ENCODE measurements at places on chromosomes 11 and 22.

- no peak for DNase-seq
These were observed 12.1 kb downstream of the CECR2 start for GRCh38 chr22:17381192-17381913.

GRCh38 chr11:87144252-87144651, 106.5 kb downstream of the TMEM135 start:
- DNase-seq = no peak

DNA sequence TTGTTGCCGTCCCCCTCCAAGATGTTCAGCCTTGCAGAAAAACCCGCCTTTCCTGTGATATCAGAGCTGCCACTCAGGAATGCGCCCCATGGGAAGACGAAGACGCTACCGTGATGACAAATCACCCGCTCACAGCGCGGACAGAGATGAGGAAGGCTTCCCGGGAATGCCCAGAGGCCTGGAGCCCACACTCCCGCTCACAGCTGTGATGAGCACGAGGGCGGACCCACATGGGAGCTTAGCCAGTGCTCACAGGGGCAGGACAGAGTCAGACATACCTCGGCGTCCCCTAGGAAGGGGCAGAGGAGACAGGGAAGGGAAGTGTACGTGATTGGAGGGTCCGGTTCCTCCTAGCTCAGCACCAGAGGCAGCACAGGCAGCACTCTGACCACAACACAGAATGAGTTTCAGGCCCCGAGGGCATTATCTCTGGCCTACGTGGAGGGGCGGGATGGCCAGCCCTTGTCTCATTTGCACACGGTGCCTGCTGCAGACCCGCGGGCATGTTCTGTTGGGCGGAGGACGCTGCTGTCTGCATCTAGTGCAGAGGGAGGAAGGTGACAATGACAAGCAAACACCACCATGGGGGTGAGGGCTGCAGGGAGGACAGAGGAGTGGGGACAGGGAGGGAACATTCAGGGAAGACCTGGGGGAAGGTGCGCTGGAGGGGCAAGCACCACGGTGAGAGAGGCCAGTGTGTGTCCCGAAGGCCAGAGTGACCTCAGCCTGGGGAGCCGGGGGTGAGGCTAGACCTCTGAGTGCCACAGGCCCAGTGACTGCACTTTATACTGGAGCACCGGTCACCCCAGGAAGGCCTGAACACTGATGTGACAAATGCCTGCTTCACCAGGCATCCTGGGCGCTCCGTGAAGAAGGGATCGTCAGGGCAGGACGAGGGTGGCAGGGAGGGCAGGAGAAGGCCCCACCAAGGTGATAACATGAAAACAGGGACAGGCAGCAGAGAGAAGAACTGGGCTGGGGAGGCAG, 79.6 kb downstream of the CELSR1 start:
- DNase-seq = no peak

DNA sequence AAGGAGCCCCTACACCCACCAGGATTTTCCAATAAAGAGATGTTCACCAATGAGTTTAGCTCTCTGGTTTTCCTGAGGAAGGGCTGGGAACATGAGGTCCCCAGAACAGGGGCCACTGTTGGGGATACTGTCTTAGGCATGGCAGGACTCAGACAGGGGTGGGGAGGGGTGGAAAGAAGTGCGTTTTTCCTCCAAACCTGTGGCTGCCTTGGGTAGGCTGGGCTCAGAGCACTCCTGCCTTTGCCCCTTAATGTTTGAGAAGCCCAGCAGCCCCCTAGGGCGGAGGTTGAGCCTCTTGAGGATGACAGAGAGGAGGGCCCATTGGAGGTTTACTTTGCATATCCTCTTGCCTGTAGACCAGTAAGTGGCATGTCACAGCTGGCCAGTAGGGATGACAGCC, 10.6 kb downstream of the MTFP1 start:
- DNase-seq = no peak

DNA sequence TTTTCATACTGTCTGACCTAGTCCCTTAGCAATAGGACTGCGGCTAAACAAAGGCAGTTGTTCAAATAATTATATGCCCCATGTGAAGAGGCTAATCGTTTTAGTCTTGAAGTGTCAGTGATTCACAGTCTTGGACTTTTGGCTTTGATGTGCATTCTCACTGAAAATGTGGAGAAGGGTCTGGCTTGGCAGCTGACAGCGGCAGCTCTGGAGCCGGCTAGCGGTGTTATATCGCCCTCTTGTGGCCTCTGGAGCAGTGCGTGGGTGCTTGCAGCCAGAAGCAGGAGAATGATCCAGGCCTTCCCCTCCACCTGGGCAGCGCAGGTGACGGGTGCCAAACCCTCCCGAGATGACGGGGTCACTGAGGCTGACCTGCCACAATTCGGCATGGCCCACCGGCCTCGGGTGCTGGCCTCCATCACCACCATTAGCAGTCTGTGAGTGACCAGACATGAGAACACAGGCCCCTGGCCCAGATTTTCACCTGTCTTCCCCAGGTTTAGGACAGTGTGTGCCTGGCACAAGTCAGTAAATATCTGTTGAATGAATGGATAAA, 90.3 kb upstream of the PITPNB start:
- DNase-seq = peak; percentile 72

DNA sequence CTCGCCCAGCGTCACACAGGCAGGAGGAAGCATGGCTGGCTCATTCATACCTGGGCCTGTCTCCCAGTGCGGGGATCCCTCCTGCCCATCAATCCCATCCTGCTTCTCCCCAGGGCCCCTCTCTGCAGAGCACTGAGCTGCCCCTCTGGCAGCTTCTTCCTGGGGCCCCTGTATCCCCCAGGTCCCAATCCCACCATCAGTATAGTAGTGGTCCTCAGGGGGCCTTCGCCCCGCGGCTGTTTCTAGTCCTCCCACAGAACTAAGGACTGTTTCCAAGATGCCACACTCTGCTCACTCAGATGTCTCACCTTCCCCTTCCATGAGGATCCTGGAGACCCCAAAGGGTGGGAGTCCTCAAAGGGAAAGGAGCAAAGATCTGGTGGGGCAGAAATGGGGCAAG, 97.6 kb downstream of the PDE2A start:
- no peak for DNase-seq

DNA sequence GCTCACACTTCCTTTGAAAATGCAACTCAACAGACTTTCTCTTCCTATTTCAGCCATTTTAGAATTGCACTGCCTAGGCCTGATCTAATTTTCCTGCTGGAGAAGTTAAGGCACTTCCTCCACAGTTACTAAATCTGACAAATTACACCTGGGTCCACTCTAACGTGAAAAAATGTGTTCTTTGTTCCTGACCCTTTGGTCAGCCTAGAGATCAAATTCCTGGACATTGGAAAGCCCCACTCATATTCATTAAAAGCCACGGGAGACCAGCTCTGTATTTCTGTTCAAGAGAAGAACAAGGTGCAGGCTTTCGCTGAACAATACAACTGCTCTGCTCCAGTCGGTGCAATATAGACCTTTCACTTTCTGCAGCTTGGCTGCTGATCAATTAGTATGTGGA, 96.6 kb downstream of the MPPED2 start:
- DNase-seq = no peak

DNA sequence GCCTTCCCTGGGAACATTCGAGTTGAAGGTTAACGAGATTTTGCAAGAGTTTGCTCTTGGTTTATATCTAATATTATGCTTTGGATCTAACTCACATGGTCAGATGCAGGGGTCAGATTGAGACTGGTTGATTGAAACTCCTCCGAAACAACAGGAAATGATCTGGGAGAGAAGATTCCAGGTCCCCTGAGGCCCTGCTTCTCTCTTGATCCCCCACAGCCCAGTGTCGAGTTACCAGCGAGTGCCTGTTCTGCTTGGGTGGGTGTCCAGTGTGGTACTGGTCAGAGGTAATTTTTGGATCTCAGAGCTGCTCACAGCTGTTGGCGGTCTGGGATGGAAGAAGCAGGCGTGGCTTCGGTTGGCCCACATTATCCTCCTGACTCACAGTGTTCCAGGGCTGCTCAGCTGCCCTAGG, 9.2 kb downstream of the FBLN1 start:
- DNase-seq = no peak

DNA sequence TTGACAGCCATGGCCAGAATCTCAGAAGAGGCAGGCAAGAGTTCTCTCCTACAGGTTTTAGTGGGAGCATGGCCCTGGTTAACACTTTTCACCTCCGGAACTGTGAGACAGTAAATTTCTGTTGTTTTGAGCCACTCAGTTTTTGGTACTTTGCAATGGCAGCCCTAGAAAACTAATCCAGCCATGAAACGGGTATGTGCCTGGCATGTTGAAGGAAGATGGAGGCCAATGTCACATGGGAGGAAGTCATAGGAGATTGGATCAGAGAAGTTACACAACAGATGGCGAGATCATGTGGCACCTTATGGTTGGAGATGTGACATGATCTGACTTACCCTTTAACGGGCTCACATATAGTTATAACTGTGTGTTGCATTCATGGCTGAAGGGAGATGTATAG, 63.2 kb upstream of the EED start:
- DNase-seq = no peak

- DNase-seq = no peak
These were observed 3.0 kb downstream of the LRFN4 start for GRCh38 chr11:66859686-66860448.

DNA sequence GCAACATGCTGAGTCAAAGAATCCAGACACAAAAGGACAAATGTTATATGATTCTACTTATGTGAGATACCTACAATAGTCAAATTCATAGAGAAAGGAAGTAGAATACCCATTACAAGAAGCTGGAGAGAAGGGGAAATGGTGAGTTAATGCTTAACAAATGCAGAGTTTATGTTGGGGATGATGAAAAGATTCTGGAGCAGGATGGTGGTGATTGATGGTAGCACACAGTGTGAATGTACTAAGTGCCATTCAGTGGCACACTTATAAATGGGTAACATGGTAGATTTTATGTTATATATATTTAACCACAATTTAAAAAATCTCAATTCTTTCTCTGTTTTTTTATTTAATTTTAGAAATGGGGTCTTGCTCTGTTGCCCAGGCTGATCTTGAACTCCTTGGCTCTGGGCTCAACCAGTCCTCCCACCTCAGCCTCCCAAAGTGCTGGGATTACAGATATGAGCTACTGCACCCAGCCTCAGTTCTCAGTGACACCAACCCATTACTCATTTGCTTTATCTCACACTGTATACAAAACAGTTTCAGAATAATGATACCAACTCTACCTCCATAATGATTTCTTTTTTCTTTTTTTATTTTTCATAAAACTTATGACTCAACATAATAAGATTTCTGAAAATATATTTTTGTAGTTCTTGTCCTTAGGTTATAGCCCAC, 9.6 kb upstream of the RELA start:
- no peak for DNase-seq

DNA sequence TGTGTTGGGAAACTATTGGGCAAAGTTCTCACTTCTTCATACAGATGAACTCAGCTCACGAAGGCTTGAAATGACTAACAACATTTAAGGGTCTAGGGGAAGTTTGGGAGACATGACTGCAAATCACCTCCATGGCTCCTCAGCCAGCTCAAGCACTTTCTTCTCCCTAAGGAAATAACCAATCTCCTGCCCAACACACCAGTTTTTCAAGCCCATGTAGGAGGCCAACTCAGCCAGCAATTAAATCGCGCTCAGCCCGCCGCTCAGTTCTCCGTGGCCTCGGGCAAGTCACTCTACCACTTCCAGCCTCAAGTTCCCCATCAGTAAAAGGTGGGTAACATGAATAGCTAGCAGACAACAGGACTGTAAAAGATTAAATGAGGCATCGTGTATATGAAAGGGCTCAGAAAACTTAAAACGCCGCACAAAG, 796 bp downstream of the POLDIP3 start:
- DNase-seq = no peak

DNA sequence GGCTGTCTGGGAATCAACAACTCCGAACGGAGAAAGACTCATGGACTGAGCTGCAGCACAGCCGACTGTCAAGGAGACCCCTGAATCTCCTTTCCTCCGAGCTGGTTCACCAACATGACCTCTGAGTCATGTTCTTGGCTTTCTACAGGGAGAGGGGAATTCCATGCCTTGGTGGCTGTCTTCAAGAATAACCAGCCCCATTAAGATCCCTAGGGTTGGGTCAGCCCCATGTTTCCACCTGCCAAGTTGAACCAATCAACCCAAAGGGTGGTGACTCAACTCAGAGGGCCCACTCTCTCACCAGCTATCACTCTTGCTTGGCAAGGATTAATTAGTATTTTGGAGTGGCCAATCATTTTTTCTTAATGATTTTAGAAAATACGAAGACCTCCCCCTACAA, 28.3 kb upstream of the IGSF22 start:
- no peak for DNase-seq

- no peak for DNase-seq
These were observed 23.0 kb downstream of the OTOG start for GRCh38 chr11:17570034-17570433.

- DNase-seq = no peak
These were observed 378.4 kb upstream of the PITPNB start for GRCh38 chr22:28297504-28297903.

All from activated CD4-positive, alpha-beta memory T cell treated with anti-CD3 and anti-CD28 coated beads, Interleukin-2, amount 10 ng/mL, durations not matched to agents 7 days and 5 days (primary cell).